Immature natural killer cell (primary cell): ENCODE measurements at places on chromosomes 11 and 22. TPM values are rescaled to one million over a fixed set of nuclear protein-coding genes. Genes with fewer than 3 reads are reported as not detected.

DNA sequence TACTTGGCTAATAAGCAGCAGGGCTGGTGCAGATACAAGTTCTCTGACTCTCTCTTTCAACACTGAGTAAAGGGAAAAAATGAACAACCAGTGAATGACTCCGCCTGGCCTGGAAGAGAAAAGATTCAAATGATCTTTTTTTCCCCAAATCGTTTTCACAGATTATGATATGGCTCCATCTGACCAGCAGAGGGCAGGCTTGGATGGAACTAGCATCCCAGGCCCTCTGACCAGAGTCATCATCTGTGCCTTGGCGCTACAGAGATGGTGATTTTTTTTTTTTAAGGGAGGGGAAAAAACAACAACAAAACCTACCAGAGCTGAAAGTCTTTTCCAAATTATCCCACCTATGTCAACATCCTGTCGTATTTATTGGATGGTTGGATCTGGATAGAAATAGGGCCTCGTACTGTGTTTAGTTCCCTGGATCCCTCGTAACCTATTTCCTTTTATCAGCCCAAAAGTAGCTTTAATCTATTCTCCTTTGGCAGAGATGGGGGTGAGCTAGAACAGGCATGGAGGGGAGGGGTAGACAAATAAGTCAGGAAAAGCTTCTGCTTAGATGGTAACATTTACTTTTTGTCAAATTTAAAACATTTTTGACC lies 69.7 kb downstream of the PRSS23 start:
- H3K27me3 ChIP-seq = no peaks in the 10 kb centered on the region
- H3K4me3 ChIP-seq = no peak overlapping the region
- H3K36me3 ChIP-seq = peaks cover 4% of the 10 kb centered on the region
- H3K4me1 ChIP-seq = no peaks in the 10 kb centered on the region
- H3K27ac ChIP-seq = no peak overlapping the region

DNA sequence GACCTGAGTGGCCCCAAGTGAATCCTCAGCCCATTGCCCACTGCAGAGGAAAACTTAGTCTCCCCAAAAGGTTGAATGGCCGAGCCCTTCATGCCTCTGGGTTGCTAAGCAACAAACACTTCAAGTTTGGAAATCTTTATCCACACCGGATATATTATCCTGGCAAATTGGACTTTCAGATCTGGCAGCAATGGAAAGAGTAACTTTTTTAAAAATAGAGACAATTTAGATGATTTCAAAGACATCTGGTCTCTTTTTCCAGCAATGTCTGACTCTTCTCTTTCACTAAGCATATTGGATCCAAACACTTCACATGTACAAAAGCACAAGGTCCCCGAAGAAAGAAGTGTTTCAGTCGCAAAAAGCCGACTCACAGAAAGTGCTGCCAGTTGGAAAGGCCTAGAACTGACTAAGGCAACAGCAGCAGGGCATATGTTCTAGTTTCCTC lies 505.3 kb downstream of the SOX6 start:
- no peak overlapping the region for H3K4me3 ChIP-seq
- H3K4me1 ChIP-seq = no peaks in the 10 kb centered on the region
- H3K27me3 ChIP-seq = no peaks in the 10 kb centered on the region
- no peak overlapping the region for H3K27ac ChIP-seq
- no peaks in the 10 kb centered on the region for H3K36me3 ChIP-seq

GRCh38 chr11:10674440-10674855 lies 19.1 kb downstream of the IRAG1 start:
- no peak overlapping the region for H3K27ac ChIP-seq
- H3K27me3 ChIP-seq = peaks cover 4% of the 10 kb centered on the region
- no peaks in the 10 kb centered on the region for H3K4me1 ChIP-seq
- no peaks in the 10 kb centered on the region for H3K36me3 ChIP-seq
- no peak for DNase-seq

Gene CD3D
- polyA plus RNA-seq = 19.8 TPM

DNA sequence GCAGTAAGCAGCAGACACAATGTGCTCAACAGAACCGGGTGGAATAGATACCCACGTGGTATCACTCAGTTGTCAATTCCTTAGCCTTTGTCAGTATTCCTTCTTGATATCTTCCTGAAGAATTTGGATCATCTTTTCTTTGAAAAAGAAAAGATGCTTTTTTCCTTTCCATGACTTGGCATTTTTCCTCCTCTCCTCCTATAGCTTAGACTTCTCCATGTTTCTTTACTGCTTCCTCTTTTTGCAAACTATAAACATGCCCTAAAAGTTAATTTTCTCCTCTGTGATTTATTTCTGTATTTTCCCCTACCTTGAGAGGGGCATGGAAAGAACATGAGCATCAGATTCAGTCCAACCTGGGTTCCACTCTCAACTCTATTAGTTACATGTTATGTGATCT lies 11.7 kb downstream of the CBLIF start:
- no peak overlapping the region for H3K4me3 ChIP-seq
- H3K27ac ChIP-seq = no peak overlapping the region
- H3K27me3 ChIP-seq = peaks cover 6% of the 10 kb centered on the region
- no peaks in the 10 kb centered on the region for H3K36me3 ChIP-seq

DNA sequence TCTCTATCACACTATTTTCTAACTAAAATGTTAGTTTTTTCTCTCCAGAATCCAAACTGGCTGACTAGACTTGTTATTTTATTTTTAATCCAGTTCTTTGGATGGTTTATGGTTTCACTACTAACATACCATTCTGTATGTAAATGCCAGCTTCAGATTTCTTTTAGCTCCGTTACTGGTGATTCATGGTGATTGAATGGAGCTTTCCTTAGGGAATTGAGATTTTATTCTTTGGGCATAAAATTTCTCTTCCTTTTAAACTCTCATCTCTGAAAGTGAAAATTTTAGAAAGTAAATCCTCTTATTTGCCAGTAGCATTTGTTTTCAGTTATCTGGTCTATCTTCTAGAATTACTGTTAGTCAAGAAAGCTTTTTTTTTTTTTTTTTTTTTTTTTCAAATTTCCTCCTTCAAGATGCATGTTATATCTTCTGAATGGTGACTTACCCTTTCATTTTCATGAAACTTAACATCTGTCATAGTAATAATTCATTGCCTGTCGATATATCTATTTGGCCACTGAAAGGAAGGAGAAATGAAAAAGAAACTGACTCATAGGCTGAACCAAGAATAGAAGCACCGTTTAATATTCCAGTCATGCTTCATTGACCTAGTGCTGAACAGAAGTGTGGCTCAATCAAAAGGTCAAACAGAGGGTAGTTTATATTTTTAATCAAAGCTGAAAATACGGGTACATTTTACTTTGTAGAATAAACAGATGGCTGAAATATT lies 6.4 kb downstream of the ENDOD1 start:
- no peak overlapping the region for H3K27ac ChIP-seq
- no peaks in the 10 kb centered on the region for H3K36me3 ChIP-seq
- H3K4me1 ChIP-seq = peaks cover 23% of the 10 kb centered on the region

Gene TEX54
- polyA plus RNA-seq = not detected

- H3K27me3 ChIP-seq = peaks cover 11% of the 10 kb centered on the region
- no peak overlapping the region for H3K27ac ChIP-seq
- H3K36me3 ChIP-seq = no peaks in the 10 kb centered on the region
- H3K4me3 ChIP-seq = no peak overlapping the region
- DNase-seq = no peak
Observed at GRCh38 chr22:49391436-49391835, 436.2 kb downstream of the BRD1 start.
